Endothelial cell (in vitro differentiated cells): ENCODE measurements at places on chromosomes 4 and X. TPM values are rescaled to one million over a fixed set of nuclear protein-coding genes. Genes with fewer than 3 reads are reported as not detected.
A peak's percentile ranks its signal among the peaks of the same experiment; 100 is the strongest.

The GSX2 gene
- not detected for total RNA-seq

The MAGEH1 gene
- total RNA-seq, result 20.1 TPM

The MBNL3 gene
- total RNA-seq, result 10.4 TPM

The CNKSR2 gene
- 1.1 TPM for total RNA-seq

The FOXR2 gene
- total RNA-seq, result not detected

The GLRA2 gene
- not detected for total RNA-seq

The USP17L22 gene
- not detected for total RNA-seq

The GYG2 gene
- total RNA-seq, result 4.5 TPM

The TRAPPC11 gene
- 33.5 TPM for total RNA-seq

The SNCA gene
- 49.7 TPM for total RNA-seq

The SHROOM4 gene
- 35.8 TPM for total RNA-seq

The PARM1 gene
- total RNA-seq, result 0.18 TPM

The SFRP2 gene
- total RNA-seq, result 4.1 TPM

DNA sequence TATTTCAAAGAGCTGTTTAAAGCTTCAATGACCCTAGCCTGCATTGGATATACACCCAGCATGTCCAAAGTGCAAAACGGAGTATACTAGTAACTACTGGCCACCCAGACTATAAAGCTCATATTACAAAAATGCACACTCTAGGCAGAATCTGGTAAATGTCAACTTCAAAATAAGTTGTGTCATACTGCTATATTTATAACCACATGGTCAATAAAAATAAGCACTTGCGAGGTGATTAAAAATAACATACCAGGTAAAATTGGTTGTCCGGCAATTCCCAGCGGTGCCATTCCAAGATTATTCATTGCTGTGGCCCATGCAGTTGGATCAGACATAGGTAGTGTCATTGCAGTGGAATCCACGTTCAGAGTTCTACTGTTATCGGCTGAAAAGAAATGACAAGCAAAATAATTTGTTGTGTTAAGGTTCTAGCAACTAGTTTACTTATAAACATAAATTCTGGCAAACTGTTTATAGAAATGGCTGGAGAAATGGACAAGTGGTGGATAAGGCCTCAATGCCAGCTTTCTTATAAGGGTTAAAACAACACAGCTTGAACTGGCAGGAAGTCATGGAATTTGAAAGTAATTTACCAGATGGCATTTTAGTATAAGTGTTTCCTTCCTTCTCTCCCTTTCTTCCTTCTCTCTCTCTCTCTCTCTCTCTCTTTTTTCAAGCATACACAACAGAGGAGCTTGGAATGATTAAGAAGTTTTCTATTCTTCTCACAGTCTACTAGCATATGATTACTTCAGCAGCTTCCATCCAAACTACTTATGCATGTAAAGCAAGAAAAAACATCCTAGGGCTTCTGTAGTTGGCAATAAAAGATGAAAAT, 199.9 kb downstream of the ENOX2 start:
- DNase-seq, result no peak

DNA sequence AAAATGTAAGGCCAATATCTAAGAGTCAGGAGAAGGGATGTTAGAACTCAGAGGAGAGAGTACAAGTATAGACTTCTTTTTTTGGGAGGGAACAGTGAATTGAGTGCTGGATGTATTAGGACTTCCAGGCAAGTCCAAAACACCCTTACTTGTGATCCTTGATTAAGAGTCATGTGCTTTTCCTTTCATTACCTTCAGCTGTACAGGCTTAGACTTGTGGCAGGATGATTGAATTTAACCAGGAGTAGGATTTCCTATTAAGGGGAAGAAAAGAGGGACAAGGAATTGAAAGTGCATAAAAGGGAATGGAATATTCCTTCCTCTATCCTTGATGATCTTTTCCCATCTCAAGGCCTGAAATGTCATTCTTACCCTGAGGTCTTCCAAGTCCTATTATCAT, 606.7 kb downstream of the STIM2 start:
- no peak for DNase-seq

DNA sequence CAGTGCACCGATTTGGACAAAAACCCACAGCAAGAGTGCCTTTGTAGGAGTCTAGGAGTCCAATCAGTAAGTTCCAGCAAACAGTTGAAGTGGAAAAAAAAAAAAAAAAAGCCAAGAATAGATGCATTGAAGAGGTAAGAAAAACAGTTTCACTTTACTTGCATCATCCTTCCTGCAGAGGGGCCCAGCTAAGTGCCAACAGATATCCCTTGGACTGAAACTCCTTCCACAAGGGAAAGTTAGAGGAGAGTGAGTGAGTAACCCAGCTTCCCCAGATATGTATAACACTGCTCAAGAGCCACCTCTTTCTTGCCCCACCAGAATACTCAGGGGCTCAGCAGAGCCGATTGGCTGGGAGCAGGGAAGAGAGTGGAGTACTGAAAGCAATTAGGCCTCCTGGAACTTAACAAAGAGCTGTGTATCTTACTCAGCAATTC, 617.7 kb upstream of the SMIM31 start:
- DNase-seq, result no peak

GRCh38 chr4:24734511-24734910, 60.9 kb upstream of the SOD3 start:
- no peak for DNase-seq

- DNase-seq, result peak; percentile 9
Observed at GRCh38 chrX:132292793-132293192, 73.5 kb upstream of the RAP2C start.

- DNase-seq, result no peak
Observed at GRCh38 chr4:58734030-58734674, 1624.0 kb upstream of the IGFBP7 start.

DNA sequence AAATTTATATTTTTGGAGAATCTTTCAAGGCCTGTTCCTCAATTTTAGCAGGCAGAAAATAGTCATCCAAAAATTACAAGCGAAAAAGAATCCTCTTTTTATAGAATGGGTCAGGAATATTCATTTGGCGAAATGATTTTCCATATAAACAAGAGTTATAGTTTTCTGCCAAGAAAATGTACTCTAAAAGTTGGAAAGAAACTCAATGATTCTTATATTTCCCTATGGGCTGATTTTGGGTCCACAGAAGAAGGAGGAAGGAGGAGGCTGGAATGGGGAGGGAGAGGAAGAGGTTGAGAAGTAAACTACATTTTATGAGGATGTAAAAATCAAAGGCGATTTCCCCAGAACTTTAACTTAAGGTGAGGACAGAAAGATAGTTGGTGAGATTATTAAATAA, 159.3 kb downstream of the DCAF12L1 start:
- no peak for DNase-seq

DNA sequence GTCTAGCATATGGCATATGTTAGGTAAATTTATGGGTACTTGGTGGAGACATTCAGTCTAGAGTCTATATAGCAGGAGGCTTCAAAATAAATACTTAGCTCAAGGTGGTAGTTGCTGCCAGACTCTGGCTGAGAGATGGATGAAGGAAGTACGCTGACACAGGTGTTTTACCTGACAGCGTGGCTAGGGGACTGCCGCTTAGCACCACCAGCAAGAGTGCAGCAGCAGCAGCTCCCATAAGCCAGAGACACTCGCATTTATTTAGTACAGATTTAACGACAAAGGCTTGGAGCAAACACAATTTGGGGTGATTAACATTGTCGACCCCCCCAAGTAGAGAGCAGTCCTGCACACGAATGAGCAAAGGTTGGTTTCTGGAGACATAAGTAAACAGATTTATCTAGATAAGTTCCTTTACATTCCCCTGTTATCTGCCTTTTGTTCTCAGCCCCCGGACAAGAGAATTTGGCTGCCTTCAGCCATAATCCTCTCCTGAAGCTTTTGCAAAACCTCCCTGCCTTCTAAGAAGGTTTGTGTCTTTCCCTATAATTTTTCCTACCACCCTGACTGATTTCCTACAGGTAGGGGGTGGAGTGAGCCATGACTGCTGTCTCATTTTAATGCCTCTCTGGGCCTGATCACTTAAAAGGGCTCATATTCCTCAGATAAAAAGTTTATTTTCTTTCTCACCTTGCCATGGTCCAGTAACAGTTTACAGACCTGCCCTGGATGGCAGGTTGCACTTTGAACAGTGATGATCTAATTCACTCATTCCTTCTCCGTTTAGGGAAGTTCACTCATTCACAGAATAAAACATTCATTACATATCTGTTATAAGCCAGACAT, 64.6 kb downstream of the RHOH start:
- no peak for DNase-seq

DNA sequence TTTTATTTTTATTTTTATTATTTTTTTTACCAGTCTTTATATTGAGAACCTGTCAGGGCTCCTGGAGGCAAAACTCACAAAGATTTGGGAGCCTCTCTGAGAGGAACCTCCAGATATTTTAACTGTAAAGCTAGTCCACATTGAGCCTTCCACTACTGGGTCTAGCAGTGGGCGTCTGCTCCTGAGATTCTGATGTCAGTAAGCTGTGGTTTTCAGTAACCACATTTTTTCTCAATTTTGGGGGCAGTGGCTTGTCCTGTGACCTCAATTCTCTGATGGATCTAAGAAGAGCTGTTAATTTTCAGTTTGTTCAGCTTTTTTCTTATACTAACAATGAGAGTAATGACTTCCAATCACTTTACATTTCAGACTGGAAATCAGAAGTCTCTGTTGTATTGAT, 23.6 kb upstream of the GPRASP1 start:
- no peak for DNase-seq

GRCh38 chr4:42594888-42595287, 62.0 kb downstream of the ATP8A1 start:
- DNase-seq, result no peak

GRCh38 chr4:98230961-98231360, 30.2 kb upstream of the RAP1GDS1 start:
- DNase-seq, result no peak

DNA sequence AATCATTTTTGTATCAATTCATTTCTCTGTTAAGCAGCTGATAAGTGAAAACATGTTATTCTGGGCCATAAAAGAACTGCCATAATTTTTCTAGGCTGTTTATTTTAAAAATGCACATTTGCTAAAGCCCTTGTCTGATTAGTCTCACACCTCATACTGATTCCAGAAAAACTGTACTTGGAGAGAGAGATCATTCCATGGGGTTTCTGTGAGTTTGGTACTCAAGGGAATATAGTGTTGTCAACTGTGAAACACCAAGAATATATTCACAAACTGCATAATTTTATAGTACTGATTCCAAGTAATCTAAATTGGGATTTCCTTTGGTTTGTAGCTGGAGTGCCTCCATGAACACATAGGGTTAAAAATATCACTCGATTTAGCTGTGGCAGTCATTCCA, 547.6 kb downstream of the RPA4 start:
- DNase-seq, result no peak

DNA sequence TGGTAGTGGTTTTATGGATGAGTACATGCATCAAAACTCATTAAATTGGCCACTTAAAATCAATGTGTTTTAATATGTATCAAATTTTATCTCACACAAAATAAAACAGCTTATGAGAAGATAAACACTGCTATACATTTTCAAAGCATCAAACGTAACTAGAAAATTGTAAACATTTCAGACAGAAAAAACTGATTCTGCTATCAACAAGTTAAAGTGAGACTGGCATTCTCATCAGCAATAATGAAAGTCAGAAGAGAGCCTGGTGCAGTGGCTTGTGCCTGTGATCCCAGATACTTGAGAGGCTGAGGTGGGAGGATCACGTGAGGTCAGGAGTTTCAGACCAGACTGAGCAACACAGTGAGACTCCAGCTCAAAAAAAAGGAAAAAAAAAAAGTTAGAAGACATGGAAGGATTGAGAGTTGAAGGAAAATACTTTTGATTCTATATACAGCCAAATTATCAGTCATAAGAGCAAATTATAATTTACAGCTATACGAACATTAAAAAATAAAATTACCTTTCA, 2.9 kb downstream of the TBCK start:
- no peak for DNase-seq

DNA sequence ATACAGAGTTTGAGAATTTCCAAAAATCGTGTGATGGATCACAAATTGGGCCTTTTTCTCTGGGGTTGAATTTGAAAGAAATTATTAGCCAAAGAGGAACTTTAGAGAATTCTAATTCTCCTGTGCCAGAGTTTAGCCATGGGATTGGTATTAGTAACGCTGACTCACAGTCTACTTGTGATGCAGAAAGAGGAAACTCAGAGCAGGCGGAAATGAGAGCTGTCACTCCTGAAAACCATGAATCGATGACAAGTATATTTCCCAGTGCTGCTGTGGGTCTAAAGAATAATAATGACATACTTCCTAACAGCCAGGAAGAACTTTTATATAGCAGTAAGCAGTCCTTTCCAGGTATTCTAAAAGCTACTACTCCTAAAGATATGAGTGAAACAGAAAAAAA, 64.9 kb downstream of the N4BP2 start:
- no peak for DNase-seq

- DNase-seq, result peak; percentile 56
Observed at GRCh38 chr4:136864604-136865185, 667.6 kb downstream of the PCDH18 start.
